ENCODE measurements at places on chromosomes 12 and 14.

GRCh38 chr12:92503971-92504593 is 198.7 kb upstream of the PLEKHG7 start:
- no peak for DNase-seq

DNA sequence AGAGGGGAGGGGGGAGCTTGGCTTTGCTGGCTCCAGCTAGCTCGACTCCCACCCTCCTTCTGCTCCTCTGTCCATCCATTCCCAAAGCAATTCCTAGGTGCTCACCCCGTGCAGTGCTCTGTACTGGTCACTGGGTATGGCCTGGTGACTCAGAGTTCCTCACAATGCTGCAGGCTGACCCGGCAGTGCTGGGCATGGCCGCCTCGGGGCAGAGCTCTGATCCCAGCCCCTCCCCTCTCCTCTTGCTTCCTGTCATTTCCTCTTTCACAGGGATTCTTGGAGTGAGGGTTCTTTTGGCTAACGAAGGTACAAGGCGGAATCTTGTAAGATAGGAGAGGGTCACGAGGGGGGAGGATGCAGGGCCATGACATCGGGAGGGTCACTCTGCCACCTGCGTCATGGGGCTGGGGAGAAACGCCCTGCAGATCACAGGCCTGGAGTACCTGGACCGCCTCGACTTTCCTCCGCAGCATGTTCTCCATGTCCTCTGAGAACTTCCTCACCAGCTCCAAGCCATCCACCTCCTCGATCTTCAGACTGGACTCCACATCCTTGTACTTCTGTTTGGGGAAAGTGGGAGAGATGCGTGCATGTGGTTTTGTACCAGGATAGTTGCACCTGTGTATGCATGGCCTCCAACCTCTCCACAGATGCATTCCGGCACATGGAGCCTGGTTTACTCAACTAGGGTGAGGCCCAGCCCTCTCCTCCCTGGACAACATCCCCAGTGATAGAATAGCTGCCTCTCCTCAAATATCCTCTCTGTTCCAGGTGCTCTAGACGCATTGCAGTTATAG is 5.7 kb downstream of the CACNA2D4 start:
- no peak for DNase-seq

GRCh38 chr12:6953442-6954315 is 2.5 kb downstream of the PTPN6 start:
- no peak for DNase-seq

DNA sequence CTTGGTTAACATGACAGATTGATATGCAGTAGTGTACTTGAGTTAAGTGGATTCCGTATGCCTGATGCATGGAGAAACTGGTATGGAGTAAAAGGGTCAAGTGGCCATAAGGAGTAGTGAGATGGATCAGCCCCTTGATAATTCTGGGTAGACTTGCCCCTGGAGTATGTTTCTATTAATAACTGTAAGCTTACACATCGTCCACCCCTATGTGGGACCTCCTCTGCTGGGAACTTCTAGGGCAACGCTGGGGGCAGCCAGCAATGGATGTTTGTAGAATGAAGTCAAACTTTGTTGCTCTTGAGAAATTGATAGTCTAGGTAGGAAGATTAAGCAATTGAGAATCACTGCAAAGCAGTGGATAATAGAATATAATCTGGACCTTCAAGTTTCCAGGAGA is 3.5 kb downstream of the C12orf75 start:
- no peak for DNase-seq

GRCh38 chr14:54974788-54975414 is 52.0 kb downstream of the WDHD1 start:
- no peak for DNase-seq

- no peak for DNase-seq
These were observed 71.3 kb downstream of the TSPAN11 start for GRCh38 chr12:30997685-30998440.

GRCh38 chr12:108649669-108650068 is 16.0 kb upstream of the SELPLG start:
- no peak for DNase-seq

- DNase-seq = no peak
These were observed 54.7 kb upstream of the GTF2A1 start for GRCh38 chr14:81275305-81276072.

DNA sequence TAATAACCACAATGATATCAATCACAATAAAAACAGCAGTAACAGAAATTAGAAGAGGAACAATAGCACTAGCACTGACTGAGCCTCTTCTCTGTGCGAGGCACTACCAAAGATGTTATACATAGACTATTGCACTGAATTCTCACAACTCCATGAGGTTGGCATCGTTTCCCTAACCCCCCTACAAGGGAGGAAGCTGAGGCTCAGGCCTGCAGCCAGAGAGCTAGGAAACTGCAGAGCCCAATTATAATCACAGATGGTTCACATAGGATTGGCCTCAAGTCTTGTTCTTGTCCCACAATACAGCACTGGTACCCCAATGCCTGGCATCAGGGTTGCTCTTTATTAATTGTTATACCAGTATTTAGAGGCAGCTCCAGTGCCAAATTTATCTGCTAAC is 278.0 kb downstream of the CEP128 start:
- DNase-seq = no peak

DNA sequence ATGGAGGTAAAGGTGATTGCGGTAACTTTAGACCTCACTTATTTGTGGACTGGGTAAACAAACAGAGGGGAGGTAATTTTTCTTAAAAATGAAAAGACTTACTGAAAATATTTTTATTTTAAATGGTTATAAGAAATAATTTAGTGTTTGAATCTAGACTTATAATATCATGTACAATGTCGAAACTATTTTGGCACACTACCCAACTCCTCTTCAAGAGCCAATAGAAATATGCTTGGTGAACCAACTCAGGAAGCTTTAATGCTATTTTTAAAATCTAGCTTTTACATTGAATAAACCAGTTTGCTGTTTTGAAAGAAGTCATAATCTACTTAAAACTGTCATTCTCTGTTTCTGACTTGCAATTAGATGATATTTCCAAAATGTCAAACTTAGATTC is 175.8 kb upstream of the NPAS3 start:
- DNase-seq = no peak

DNA sequence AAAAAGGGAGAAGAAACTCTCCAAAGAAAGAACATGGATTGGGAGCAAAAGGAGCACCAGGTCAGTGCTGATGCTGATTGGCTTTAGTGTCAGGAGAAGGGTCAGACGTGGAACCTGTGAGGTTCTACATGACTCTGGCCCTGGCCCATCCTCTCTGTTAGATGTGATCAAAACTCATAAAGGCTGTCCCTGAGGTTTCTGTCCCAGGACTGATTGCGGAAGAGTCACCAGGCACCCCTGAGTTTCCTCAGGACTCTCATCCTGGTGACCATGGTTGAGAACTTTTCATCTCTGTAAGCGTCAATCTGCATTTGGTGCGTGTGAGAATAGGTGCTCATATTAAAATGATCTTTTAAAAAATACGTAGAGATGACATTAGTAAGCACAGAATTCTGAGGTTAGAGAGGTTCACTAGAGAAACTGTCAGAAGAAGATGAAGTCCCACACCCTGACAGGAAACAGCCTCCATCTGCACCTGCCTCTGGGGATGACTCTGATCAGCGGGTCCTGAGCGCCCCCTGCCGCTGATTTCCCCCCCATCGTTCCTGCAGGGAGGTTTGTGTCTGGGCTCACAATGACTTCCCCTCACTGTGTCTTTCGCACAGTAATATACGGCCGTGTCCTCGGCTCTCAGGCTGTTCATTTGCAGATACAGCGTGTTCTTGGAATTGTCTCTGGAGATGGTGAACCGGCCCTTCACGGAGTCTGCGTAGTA is 741.8 kb downstream of the TMEM121 start:
- no peak for DNase-seq

DNA sequence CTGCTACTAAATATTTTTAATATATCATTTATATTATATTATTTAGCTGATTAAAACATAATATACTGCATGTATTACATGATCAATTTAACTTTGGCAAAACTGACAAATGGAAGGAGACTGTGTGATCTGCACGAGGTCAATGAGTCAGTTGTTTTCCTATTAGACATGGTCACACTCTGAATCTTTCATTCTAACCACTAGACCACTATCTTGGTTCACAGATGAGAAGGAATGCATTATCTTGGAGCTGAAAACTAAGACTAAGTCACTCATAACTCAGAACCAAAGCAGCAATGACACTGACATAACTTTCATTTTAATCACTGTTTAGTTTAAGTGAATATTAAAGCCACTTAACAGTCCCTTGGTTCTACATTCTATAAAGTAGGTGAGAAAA is 37.4 kb downstream of the GNPTAB start:
- no peak for DNase-seq

DNA sequence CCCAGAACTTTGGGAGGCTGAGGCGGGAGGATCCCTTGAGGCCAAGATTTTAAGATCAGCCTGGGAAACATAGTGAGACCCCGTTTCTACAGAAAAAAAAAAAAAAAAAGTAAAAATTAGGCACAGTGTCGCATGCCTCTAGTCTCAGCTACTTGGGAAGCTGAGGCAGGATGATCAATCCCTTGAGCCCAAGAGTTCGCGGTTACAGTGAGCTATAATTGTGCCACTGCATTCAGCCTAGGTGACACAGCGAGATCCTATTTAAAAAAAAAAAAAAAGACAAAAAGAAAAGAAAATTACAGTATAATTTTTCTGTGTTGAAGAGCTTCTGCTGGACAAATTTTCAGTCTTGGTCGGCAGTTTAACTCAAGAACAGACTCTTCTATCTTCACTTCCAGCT is 133.9 kb upstream of the FGD4 start:
- no peak for DNase-seq

DNA sequence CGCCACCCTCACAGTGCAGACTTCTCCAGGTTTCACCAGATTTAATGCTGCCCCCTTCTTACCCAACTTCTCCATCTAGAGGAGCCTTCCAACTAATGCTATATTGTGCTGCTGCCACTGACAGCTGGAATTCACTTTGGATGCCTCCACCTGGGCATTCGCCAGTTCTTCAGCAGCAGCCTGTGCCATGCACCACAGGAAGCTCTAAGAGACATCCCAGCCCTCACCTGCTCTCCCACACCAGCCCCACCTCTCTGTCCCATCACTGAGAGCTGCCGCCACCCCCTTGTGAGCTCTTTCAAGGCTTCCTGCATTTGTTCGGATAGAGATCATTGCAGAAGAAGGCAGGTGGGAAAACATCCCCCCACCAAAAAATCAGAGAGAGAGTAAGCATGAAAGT is 4.6 kb upstream of the KRT2 start:
- DNase-seq = no peak

- DNase-seq = no peak
These were observed 20.8 kb downstream of the TRAFD1 start for GRCh38 chr12:112146123-112146522.

DNA sequence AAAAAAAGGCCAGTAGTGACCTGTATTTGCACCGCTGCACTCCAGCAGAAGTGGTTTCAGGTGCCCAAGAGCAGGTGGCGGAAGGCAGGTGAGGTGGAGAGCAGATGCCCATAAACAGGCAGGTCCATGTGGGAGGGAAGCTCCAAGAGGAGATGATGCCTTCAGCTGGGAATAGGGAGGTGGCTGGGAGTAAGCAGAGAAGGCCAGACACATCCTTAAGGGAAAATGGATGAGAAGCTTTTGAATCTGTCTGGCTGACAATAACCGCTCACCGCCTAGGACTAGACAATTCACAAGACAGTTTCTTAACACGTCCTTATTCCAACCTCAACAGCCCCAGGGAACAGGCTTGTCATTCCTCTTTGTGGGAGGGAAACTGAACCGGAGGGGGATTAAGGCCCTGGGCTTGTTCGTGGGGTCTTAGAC is 43.9 kb upstream of the PLEKHG6 start:
- no peak for DNase-seq

GRCh38 chr12:9068086-9068485 is 47.6 kb downstream of the A2M start:
- DNase-seq = no peak

DNA sequence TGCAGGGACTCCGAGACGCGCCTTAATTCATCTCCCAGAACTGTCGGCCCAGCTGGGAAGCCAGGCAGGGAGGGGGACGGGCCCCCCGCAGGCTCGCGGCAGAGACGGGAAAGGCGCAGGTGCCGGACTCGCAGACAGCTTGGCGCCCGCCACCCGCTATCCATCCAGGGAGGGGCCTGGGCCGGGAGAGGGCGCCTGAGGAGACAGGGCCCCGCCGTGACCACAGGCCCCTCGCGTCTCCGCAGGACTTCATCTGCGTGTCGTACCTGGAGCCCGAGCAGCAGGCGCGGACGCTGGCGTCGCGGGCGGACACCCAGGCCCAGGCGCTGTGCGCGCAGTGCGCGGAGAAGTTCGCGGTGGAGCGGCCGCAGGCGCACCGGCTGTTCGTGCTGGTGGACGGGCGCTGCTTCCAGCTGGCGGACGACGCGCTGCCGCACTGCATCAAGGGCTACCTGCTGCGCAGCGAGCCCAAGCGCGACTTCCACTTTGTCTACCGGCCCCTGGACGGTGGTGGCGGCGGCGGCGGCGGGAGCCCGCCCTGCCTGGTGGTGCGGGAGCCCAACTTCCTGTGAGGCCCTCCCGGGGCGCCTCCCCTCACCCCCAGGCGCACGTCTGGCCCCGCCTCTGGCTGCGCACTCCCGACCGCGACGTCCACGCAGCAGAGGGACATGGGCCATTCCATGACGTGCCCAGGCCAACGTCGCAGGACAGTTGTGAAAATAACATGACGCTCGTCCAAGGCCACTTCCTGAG is 60.6 kb downstream of the LGMN start:
- no peak for DNase-seq

- DNase-seq = no peak
These were observed 24.2 kb upstream of the FAM222A start for GRCh38 chr12:109689426-109689825.

DNA sequence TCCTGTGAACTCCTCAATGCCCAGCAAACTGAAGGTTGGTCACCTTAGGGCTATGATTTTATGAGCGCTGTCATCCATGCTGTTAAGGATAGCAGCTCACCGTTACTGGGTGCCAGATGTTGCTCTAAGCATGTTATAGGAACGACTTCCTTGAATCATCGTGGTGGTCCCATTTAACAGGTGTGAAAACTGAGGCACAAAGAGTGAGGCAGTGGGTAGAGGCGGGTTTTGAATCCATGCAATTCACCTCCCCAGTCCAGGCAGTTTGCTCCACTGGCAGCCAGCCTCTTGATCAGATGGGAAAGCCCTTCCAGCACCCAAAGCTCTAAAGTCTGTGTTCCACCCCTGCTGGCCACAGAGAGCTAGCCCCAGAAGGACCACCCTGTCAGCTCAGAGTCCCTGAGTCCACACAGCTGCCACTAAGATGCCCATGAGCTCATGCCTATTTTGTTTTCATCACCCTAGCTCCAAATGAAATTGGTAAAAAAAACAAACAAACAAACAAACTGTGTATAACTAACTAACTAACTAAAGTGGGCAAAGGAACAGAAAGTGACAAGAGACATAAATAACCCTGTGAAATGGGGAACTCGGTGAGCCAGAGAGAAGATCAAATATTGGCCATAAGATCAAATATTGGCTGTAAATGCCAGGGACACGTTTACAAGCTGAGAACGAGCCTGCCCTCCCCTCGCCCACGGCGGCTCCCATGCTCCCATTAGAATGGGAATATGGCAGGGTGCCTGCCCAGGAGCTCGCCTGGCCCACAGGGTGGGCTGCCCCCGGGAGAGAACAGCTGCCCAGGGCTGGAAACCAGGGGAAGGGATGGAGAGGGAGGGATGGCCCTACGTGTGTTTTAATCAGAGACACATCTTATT is 72.3 kb upstream of the RFLNA start:
- no peak for DNase-seq

- DNase-seq = no peak
These were observed 568 bp upstream of the SIVA1 start for GRCh38 chr14:104752423-104752734.
